ENCODE measurements at places on chromosomes 5 and 9.

DNA sequence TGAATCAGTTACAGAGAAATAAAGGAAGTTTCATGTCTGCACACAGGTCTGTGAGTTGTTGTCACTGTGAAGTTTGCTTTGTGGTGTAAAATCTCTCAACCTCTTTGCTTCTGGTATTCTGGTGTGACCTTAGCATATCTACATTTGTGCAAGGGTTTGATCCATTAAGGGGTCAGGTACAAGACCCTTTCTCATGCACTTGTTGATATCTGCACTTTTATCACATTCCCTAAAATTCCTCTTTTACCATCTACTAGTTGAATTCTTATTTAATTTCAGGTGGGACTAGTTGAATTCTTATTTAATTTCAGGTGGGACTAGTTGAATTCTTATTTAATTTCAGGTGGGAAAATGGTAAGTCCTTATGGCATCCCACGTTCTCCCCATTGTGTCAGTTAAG lies 306.7 kb upstream of the ZNF608 start:
- no peak for DNase-seq

DNA sequence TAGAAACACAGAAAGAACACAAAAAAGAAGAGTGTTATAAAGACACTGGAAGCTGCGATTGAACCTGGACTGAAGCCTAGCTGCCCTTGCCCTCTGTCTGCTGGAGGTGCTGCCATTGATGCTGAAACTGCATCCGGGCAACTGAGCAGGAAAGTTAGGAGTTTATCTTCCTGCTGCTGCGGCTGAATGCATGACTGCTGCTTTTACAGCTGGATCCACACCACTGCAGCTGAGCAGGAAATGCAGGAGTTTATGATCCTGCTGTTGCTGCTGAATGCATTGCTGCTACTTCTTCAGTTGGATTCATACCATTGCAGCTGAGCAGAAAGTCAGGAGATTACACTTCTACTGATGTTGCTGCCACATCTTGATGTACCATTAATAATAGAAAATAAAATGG lies 21.8 kb upstream of the JAKMIP2 start:
- no peak for DNase-seq

- DNase-seq, result no peak
Measured at GRCh38 chr5:67045816-67046740, 150.5 kb downstream of the CD180 start.

DNA sequence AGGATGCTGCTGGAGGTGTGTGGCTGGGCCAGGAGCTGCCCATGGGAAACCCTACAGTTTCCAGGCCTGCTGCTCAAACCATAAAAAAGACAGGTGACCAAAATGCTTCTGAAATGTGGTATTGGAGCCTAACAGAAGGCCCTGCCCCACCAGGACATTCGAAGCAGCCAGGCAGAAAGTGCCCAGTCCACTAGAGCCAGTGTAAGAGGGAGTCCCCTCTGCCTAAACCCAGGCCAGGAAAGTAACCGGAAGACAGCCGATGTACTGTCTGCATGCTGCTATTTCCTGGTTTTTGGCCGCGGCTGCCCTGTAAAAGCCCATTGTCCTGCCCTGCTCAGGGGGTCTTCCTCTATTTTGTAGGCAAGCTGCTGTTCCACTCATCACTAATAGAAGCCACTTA lies 150.7 kb upstream of the IRX2 start:
- no peak for DNase-seq

DNA sequence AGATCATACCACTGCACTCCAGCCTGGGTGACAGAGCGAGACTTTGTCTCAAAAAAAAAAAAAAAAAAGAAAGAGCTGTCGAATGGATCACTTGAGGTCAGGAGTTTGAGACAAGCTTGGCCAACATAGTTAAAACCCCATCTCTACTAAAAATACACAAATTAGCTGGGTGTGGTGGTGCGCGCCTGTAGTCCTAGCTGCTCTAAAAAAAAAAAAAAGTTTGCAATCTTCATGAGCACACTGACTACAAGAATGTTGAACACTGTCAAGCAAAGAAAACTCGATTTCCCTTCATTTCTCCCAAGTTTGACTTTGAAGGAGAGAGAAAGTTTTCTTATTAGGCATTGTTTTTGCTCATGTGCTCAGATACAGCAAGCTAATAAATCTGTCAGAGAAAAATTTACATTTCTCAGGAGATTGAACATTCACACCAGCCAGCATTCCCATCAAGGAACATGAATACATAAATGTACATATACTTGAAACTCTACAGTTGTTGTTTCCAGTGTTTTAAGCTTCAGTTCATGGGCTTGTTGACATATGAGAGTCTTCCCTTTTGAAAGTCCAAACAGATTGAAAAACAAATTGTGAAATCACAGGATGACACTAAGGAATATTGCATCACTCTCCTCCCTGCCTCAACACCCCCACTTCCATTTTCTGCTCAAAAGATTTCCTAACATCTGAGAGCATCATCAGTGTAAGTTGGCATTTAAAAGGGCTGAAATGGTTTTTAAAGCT lies 81.8 kb downstream of the ARRDC3 start:
- no peak for DNase-seq

GRCh38 chr5:136053336-136054141 lies 24.8 kb downstream of the TGFBI start:
- DNase-seq, result no peak

GRCh38 chr9:16205455-16205854 lies 652.6 kb downstream of the CCDC171 start:
- no peak for DNase-seq

DNA sequence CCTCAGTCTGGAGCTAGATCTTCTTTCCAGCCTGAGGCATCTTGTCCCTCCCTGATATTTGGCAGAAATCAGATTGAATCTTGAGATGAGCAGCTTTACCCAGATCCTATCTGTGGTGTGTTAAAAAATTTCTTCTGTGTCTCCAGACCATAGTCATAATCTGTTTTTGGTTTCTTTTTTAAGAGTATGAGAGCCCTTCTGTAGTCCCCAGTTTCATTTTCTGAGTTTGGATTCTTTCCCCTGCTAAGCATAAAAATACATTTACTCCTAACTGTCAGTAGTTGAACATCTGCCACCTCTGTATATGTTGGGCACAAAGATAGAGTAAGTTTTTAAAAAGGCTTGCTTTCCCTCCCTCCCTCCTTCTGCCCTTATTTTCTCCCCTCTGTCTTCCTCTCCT lies 137.7 kb downstream of the CNTLN start:
- peak; percentile 9 for DNase-seq

DNA sequence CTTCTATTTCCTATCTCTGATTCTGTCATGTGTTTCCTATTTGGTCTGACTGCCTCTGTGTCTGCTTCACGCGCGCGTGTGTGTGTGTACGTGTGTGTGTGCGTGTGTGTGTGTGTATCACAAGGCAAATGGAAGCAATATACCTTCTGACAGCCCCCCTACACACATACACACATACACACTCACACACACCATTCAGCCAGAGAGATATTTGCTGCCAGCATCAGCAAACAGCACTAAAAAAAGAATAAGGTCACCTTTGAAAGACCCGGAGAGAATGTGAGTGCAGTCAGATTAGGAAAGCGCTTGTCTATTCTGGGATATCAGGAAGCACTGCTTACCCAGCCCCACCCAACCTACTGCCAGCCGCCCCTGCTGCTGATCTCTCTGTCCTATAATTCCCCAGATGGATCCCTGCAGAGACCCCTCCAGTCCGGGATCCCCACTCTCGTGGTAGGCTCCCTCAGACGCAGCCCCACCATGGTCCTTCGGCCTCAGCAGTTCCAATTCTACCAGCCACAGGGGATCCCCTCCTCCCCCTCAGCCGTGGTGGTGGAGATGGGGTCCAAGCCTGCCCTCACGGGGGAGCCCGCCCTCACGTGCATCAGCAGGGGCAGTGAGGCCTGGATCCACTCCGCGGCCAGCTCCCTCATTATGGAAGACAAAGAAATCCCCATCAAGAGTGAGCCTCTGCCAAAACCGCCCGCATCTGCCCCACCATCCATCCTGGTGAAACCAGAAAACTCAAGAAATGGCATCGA lies 45.7 kb downstream of the PLAC8L1 start:
- no peak for DNase-seq

DNA sequence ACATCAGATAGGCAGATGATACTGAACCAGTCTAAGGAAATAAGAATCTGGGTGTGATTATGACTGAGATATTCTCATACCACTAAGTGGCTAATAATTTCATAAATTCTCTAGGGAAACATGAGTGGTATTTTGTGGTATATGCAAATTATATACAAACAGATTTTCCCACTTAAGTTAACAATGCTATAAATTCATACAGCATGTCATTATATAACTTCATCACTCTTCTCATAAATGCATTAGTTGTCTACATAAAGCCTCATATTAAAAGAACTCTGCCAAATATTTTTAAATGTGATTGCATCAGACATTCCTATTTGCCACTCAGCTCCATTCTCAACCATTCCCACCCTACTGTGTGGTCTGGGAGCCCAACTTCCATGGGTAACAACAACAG lies 226.5 kb downstream of the TLE1 start:
- DNase-seq, result no peak

GRCh38 chr5:34749431-34749873 lies 89.5 kb upstream of the TTC23L start:
- no peak for DNase-seq

- DNase-seq, result no peak
Measured at GRCh38 chr9:115373000-115373709, 255.2 kb upstream of the TNC start.

GRCh38 chr9:131407717-131408195 lies 13.9 kb downstream of the PRRC2B start:
- DNase-seq, result no peak

DNA sequence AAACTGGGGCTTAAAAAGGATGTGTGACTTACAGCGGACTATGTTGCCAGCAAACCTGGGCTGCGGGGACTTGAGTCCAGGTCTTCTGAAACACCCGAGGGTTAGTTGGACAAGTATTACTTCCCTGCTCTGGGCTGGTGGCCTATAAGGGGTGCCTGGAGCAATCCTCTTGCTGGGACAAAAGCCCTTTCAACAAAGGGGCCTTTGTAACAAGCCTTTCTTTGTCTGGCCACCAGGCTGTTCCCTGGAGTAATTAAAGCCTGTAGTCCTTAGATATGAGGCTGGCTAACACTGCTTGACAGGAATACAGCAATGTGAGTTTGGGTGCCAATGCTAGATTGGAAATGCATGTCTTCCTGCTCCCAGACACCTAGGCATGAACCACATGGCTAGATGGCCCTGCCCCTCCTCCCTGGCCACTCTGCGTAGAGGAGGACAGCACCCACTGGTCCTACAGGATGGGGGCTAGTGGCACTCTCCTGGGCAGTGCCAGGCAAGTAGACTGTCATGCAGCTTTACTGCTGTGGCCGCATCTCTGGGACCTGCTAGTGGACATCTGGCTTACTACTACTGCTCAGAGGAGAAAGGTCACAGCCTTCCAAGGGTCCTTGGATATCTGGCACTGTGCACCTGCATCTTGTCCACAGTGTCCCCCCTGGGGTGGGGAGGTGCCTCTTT lies 343.1 kb downstream of the ZSWIM6 start:
- DNase-seq, result no peak

DNA sequence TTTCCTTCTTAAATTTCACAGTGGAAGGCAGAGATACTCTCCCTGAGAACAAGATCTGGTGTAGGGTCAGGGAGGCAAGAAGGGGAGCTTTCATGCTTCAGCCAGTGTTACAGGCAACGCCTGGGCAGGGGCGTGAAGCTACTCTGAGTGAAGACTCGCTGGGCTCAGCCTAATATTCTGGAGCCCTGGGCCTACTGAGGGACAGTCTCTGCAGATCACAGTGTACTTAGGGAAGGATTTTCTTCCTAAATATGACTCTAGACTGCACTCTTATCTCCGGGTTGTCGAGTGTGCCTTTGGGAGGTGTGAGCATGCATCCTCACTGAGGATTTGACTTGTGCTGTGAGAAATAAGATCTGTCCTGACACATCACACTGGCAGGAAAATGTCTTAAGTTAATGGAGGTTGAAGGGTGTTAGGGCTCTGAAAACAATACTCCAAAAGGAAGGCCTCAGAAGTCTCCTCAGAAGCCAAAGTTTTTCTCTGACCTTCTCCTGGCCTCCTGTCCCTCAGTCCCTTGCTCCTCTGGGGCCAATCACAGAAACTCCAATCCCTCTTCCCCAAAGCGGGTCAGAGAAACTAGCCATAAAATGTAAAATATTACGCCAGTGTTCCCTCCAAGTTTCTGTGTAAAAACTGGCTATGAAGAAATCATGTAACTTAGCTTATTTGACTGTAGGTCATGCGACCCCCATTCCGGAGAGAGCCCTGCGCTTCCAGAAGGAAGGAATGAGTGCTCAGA lies 156.8 kb upstream of the TBC1D2 start:
- DNase-seq, result no peak

GRCh38 chr9:32265037-32265436 lies 119.4 kb upstream of the ACO1 start:
- no peak for DNase-seq

DNA sequence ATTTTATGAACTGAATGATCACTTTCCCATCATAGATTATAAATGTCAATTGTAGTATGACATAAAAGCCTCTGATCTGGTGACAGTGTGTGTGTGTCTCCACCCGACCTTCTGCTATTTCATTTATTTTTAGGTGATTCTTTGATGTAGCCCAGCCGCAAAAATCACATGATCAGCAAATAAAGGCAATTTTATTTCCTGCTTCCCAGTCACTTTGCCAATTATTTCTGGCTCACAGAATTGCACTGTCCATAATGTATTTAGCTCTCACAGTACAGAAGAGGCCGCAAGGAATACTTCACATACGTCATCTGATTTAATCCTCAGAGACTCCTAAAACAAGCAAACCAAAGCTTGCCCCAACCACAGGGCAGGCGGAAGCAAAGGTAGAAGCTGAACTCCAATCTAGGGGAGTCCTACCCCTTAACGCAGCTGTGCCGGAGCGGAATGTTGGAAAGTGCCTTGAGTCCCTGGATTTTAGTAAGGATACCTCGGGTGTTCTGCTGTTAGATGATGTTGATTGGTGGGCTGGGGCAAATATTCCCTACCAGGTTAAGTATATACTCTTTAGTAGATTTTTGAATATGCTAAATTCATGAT lies 384.0 kb upstream of the IRX4 start:
- no peak for DNase-seq

DNA sequence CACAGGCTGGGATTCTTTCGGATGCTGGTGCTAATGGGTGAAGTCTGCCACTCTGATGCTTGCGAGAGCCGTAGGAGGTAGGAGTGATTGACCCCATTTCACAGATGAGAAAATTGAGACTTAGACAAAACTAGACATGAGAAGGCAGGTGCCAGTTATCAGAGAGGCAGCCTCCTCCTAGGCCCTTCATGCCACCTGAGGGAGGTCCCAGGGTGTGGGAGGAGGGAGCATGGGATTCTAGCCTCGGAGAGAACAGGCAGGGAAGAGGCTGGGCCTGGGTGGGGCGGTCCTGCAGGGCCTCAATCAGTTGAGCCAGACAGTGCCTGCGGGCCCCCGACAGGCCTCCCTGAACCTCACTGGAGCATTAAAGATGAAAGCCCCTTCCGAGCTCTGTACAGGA lies 112.4 kb downstream of the COL23A1 start:
- DNase-seq, result no peak

GRCh38 chr5:18114151-18114757 lies 480.0 kb downstream of the TAF11L14 start:
- no peak for DNase-seq

All from muscle of arm (tissue), 14 donors.